Mononuclear cell (primary cell): ENCODE measurements at places on chromosomes 3 and 15. TPM values are rescaled to one million over a fixed set of nuclear protein-coding genes. Genes with fewer than 3 reads are reported as not detected.

PYDC2 gene
- total RNA-seq = not detected

TGFBR2 gene
- total RNA-seq = 209 TPM

PLEKHO2 gene
- total RNA-seq = 68.6 TPM

MRPS25 gene
- total RNA-seq = 14.2 TPM

FGF7 gene
- total RNA-seq = 0.10 TPM
